Motor neuron (in vitro differentiated cells): ENCODE measurements at places on chromosomes 1 and 21. TPM values are rescaled to one million over a fixed set of nuclear protein-coding genes. Genes with fewer than 3 reads are reported as not detected.

The LRRN2 gene
- total RNA-seq = 0.45 and 0.70 TPM in 2 replicates

The PAQR6 gene
- 2.3 and 4.3 TPM in 2 replicates for total RNA-seq

The CYP4A11 gene
- 0.69 TPM in 1 of 2 replicates, not detected in the other for total RNA-seq

The CMPK1 gene
- total RNA-seq = 55.2 and 57.1 TPM in 2 replicates

The PPT1 gene
- total RNA-seq = 67.0 and 67.3 TPM in 2 replicates

The RBM11 gene
- total RNA-seq = not detected in 2 replicates

The REN gene
- total RNA-seq = not detected in 2 replicates

The WNT9A gene
- total RNA-seq = 4.3 and 4.9 TPM in 2 replicates

The NUF2 gene
- total RNA-seq = 70.7 and 73.9 TPM in 2 replicates
